IPS DF 6.9 (cell line): ENCODE measurements at places on chromosomes 12 and 14.

GRCh38 chr14:55221186-55221585 lies 29.8 kb upstream of the DLGAP5 start:
- DNase-seq: no peak

- DNase-seq: no peak
Measured at GRCh38 chr14:39140170-39140569, 26.0 kb downstream of the GEMIN2 start.

- no peak for DNase-seq
Measured at GRCh38 chr14:64556526-64556925, 6.8 kb downstream of the PPP1R36 start.

DNA sequence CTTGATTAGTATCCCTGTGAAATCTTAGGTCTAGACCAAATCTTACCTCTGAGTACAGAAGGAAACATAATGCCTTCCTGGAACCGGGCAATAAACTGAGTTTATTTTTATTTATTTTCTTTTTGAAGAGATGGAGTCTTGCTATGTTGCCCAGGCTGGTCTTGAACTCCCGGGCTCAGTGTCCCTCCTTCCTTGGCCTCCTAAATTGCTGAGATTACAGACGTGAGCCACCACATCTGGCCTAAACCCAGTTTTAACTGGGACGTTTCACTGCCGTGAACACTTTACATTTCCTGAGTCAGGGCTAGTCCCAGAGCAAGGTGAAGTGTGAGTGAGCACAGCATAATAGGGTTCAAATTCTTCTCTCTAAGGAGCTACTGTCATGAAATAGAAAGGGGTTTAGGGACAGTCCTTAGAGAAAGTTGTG lies 671 bp downstream of the GUCY2C start:
- DNase-seq: no peak

GRCh38 chr14:98297567-98297966 lies 974.4 kb downstream of the BCL11B start:
- no peak for DNase-seq

GRCh38 chr14:58059126-58059525 lies 92.9 kb downstream of the ARMH4 start:
- DNase-seq: no peak

- DNase-seq: no peak
Measured at GRCh38 chr14:47148686-47149085, 497.1 kb upstream of the RPL10L start.

DNA sequence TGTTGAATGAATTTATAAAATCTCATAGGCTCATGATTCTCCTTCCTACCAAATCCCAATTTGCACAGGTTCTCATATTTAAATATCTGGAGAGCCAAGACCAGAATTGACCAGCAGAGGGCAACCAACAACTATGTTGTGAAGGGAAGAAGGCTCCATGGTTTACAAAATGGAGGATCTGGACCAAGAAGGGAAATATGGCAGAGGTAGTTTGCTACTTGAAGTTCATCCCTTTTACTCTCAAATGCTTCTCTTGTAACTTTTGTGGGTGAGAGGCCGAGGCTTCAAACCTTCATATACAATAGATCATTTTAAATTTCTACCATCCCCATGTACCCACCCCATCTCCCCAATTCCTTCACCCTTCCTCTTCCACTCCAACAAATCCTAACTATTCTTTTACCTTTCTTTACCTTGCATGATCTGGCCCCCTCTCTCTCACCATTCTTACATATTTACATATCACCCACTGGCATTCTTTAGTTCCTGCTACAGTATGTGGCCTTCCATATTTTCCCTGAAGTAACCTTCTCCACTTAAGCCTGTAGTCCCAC lies 3.8 kb upstream of the SMARCC2 start:
- peak; percentile 60 for DNase-seq

DNA sequence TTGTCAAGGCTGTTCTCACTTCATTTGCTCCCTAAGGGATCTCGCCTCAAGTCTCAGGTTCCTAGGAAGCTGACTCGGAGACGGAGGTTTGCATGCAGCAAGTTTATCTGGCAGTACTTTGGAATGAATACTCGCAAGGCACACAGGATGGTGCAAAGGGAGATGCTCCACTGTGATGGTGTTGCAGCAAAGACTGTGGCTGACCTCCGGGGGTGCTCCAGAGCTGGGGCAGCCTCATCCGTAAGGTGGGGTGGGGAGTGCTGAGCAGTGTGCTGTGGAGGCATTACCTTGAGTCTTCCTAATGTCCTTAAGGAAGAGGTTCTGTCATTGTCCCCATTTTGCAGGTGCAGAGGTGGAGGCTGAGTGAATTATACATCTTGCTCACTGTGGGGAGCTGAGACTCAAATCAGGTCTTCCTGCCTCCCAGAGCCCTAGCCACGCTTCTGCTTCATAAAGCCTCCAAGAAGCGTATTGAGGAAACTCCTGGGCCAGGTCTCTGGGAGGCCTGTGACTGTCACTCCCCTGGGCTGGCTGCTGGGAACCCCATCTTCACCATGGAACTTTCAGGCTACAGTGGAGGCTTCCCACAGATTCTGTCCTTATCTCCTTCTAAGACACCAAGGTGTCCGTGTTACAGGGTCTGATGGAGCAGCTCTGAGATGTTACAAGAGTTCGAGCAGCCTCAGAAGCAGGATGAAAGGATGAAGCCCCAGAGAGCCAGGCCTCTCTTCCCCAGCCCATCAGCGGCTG lies 39.5 kb downstream of the GALNT16 start:
- DNase-seq: no peak

GRCh38 chr14:103738701-103739451 lies 23.3 kb downstream of the ZFYVE21 start:
- no peak for DNase-seq

DNA sequence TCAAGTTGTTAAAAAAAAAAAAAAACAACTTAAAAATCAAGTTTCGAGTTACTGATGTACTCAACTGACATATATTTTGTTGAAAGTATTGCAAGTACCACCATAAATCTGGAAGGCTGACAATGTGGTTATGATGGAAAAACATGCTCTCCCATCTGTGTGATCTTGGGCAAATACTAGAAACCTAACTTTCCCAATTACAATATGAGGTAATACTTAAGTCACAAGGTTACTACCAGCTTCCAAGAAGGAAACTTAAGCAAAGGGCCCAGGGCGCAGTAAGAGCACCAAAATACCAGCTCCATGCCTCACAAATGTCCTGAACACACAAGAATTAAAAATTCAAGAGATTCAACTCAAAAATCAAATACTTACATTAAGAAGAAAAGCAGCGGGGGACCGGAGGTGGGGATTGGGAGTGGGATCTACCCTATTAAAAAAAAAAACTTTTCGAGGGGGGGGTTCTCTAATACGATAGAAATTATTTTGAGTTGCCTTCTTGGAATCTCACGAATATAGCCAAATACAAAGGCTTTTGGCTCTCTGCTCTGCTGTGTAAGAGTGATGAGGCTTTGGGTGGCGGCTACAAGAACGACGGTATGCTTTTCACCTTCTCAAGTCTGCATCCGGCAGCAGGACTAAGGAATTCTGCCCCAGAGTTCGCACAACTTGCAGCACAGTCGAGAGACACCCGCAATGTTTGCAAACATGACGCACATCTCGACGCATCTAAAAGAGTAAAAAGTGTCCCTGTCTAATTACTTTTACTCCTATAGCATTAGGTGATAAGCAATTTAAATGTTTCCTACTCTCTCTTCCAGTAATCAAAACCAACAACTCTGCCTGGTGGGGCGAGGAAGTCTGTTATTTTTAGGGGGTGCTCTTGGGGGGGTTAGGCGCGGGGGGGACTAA lies 1.1 kb downstream of the SAV1 start:
- no peak for DNase-seq

GRCh38 chr12:6166808-6167207 lies 33.4 kb upstream of the CD9 start:
- no peak for DNase-seq

GRCh38 chr12:40137252-40137651 lies 31.4 kb upstream of the SLC2A13 start:
- no peak for DNase-seq

- DNase-seq: no peak
Measured at GRCh38 chr12:104048811-104049210, 1.2 kb downstream of the GLT8D2 start.

GRCh38 chr14:41607966-41608663 lies 1.4 kb downstream of the LRFN5 start:
- no peak for DNase-seq

DNA sequence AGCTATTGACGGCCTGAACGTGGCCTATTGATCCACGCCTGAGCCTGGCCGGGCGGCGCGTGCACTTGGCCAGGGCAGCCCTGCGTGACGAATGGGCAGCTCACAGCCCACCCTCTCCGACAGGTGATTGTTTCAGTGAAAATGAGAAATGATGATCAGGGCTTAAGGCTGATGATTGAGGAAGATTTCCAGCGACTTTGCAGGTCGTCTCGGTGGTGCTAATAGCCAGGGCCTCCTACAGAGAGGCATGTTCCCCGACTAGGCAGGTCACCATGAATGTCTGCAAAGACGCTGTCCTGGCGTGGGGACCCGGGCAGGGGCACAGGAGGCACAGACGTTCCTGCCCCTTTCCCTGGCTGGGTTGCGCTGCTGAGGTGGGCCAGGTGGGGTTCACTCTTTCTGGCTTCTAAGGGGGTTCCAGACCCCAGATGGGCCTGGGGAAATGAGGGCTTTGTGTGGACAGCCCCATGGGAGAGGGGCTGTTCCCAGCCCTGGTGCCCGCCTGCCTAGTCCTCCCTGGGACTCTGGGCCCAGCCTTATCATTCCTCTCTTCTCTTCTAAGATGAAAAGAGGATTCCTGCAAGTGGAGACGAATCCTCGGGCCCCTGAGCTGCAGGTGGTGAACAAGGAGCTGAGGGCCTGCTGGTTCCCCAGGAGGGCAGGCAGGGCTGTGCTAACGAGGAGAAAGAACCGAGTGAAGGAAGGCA lies 157.4 kb downstream of the KIF26A start:
- no peak for DNase-seq

DNA sequence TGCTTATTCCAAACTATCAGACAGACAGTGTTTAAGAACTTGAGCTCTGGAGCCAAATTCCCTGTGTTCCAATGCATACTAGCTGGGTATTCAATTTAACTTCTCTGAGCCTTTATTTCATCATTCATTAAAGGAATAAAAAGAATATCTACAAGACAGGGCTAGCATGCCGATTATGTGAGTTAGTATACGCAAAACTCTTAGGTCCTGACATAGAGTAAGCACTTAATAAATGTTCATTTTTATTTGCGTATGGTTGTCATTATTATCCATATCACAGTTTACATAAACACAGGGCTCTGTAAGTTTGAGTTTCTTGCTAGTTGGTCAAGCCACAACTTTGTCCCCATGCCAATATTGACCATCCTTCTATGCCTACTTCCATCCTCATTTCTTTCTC lies 161.5 kb downstream of the NUAK1 start:
- DNase-seq: no peak

- no peak for DNase-seq
Measured at GRCh38 chr14:60114881-60115280, 23.2 kb downstream of the PCNX4 start.

GRCh38 chr14:29521526-29522137 lies 406.0 kb downstream of the PRKD1 start:
- peak; percentile 20 for DNase-seq

DNA sequence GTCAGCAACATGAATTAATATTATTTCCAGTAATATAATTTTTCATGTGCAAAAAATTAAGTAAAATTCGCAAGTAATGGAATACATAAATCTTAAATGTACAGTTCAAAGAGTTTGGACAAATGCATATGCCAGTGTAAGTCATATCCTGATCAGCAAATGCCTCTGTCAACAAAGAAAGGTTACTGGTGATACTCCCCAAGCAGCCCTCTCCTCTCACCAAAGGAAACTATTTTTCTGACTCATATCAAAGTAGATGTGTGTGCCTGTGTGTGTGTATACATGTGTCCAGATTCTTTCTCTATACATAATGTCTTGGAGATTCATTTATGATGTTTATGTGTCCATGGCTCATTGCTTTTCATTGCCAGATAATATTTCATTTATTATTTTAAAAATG lies 1035.0 kb downstream of the SLC16A7 start:
- DNase-seq: no peak

DNA sequence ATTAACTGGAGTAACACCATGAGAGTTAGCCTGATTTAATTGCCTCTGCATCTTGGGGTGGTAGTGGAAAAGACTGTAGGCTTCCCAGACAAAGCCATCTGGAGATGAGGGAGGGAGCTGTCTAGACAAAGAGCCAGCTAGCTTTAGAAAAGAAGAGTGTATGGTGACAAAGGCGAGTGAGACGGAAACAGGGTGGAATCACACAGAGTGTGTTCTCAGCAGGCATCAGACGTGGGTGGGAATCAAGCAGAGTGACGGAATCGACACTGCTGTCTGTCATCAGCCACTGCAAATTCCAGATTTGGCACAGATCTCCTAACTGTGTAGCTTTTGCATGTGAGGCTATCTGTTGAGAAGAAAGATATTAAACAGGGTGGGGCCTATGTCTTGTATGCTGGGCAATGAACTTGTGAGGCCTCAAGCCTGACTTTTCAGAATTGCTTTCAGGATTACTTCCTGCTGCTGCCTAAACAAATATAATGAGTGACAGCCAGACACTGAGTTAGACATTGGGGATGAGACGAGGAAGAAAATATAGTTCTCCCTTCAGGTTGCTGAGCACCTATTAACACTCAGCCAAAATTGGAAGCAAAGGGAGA lies 236.5 kb upstream of the GRIP1 start:
- no peak for DNase-seq

- no peak for DNase-seq
Measured at GRCh38 chr14:90483571-90483974, 86.7 kb downstream of the CALM1 start.
